ENCODE measurements at places on chromosomes 7 and 10.

DNA sequence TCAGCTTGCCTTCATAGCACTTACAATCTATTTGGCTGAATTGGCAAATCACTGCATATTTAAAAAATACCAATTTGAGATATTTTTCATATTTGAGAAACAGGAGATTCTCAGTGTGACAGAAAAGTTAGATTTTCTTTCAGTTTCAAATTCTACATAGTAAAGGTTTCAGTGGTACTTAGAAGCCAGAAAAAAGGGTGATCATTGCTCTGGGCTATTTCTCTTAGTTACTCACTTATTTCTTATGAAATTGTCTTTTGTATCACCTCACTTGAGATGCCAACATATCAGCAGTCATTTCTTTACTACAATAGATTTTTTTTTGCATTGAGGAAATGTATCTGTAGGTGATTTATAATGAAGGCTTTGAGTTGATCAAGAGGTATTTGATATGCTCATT is 478.2 kb downstream of the GATA3 start:
- no peak for DNase-seq

GRCh38 chr10:102654566-102654965 is 10.3 kb downstream of the TRIM8 start:
- DNase-seq: no peak

- no peak for DNase-seq
These were observed 8.6 kb upstream of the SLC16A9 start for GRCh38 chr10:59718257-59718656.

GRCh38 chr10:30550967-30551815 is 78.4 kb downstream of the LYZL2 start:
- DNase-seq: no peak

GRCh38 chr7:75916259-75916658 is 1.3 kb downstream of the POR start:
- no peak for DNase-seq

GRCh38 chr7:95871075-95871848 is 98.9 kb downstream of the DYNC1I1 start:
- peak; percentile 3 for DNase-seq

DNA sequence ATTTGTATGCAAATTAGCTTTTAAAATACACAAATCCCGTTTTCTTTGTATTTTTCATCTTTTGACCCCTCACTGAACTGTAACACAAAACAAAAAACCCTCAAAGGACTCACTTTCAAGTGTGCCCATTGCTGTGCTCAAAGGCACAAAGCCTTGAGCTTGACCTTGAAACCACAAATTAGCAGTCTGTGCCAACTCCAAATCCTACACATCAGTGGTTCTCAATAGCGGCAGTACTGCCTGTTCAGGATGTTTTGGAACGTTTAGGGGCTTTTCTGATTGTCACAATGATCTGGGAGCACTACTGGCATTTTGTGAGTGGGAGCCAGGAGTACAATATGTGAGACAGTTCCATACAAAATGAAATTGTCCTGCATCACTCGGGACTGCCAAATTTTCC is 55.5 kb downstream of the KDM7A start:
- no peak for DNase-seq

DNA sequence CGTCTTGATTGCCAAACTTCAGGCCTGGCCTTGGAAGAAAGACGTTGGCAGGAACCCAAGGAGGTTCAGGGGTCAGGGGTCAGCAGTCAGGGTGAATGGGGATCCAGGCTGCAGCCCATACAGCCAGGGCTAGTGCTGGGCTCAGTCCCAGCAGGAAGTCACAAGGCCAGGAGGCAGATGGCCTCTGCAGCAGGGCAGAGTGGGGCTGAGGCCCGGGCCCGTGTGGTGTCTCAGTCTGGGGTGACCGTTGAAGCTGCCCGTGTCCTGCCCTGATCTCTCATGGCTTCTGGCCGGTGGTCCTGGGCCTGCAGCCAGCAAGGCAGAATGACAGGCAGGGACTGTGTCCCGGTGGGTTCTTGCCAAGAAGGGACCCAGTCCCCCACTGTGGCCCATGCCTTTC is 26.6 kb upstream of the PURB start:
- no peak for DNase-seq

GRCh38 chr10:67599597-67599996 is 96.4 kb downstream of the CTNNA3 start:
- no peak for DNase-seq

DNA sequence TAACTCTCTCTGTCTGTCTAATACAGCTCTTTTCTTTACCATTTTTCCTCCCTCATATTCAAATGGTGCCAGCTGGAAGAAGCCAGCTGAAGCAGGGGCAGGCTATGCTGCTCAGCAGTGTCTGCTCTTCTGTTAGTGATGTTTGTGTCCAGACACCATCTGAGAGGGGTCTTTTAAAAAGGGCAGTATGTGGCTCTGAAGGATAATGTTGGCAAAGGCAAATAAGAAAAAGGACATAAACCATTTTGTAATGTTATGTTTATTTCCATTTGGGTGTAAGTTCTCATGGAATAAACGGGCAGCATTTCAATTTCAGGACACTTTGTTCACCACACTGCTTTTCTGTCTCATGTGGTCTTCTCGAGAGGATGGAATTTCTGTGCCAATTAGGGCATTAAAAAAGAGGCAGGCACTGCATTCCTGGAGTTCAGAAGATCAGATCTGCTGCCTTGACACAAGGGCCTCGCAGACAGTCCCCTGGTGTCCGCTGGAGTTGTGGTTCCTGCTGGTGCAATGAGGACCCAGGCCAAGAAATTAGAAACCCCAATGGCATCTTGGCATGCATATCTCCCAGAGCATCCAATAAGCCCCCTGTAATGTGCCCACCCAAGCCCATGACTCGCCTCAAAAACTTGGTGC is 109.0 kb upstream of the ELMO1 start:
- DNase-seq: no peak

GRCh38 chr7:78716876-78717275 is 736.6 kb downstream of the MAGI2 start:
- DNase-seq: no peak

- DNase-seq: no peak
These were observed 507.8 kb upstream of the MKI67 start for GRCh38 chr10:128633864-128634540.

GRCh38 chr7:155725006-155725355 is 80.5 kb downstream of the RBM33 start:
- DNase-seq: peak; percentile 26

DNA sequence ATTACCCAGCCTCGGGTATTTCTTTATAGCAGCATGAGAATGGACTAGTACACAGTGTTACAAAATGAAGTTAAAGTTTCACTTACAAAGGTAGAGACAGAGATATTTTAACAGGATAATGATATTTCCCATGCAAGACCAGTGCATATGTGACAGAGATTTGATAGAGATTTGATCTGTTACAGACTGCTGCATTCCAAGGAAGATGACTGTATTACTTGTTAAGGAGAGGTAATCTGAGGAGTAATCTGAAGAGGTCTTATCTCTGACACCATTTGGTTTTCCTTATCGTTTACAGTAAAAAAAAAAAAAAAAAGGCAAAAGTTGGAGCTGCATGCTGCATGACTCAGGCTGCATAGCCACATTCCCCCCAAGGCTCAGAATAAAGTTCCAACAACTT is 289.6 kb downstream of the POM121L12 start:
- DNase-seq: no peak

- no peak for DNase-seq
These were observed 93.0 kb upstream of the SORCS3 start for GRCh38 chr10:104548090-104548489.

- no peak for DNase-seq
These were observed 18.5 kb upstream of the TAS2R40 start for GRCh38 chr7:143203386-143203785.

GRCh38 chr7:78080811-78081210 is 282.2 kb downstream of the PHTF2 start:
- DNase-seq: no peak

GRCh38 chr10:5958675-5959074 is 18.7 kb downstream of the IL15RA start:
- DNase-seq: no peak

DNA sequence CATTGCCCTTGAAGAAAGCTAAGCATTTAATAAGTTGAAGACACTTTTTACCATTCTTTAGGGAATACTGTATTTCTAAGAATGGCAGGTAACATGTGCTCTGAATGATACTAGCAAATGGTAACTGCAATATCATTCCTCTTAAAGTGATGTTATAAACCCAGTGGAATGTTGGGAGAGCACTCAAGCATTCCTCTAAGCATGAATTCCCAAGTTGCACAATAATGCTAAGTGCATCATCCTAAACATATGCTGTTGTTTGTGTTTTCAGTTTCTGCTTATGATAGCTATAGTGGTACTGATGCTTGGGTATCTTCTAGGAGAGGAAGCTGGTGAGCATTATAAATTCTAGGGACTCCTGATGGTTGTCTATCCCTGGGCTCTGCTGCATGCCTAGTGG is 673.9 kb downstream of the PHTF2 start:
- no peak for DNase-seq

DNA sequence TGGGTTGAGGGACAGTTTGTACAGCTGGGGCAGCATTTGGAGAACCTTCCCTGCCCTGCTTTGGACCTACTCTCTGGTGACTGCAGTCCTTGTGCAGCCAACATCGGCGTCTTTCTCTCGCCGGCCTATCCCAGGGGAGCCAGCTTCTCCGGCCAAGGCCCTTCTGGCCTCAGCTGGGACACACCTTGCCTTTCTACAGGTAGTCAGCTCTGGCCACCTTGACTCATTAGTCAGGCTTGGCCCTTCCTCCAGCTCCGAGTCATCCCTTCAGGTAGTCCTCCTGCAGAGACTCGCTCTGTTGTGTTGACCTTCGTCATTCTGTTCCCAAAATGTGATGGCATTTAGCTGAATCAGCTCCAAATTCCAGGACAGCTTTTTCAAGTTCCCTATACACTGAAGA is 145.0 kb upstream of the CHST15 start:
- no peak for DNase-seq

- DNase-seq: no peak
These were observed 641 bp upstream of the ASB13 start for GRCh38 chr10:5666841-5667630.

- DNase-seq: no peak
These were observed 351.8 kb downstream of the INHBA start for GRCh38 chr7:41351091-41351490.

- no peak for DNase-seq
These were observed 50.6 kb upstream of the STEAP4 start for GRCh38 chr7:88357294-88357693.

All from germinal center (tissue), 1 donor.